C1 segment of cervical spinal cord (tissue), 14 donors: ENCODE measurements at places on chromosomes 6 and 20.

- no peak for DNase-seq
Observed at GRCh38 chr6:129860908-129861665, at the start of gene TMEM244. TMEM244 (minus strand) TSS chr6:129861315; CDS start chr6:129861188, 127 bp downstream.

DNA sequence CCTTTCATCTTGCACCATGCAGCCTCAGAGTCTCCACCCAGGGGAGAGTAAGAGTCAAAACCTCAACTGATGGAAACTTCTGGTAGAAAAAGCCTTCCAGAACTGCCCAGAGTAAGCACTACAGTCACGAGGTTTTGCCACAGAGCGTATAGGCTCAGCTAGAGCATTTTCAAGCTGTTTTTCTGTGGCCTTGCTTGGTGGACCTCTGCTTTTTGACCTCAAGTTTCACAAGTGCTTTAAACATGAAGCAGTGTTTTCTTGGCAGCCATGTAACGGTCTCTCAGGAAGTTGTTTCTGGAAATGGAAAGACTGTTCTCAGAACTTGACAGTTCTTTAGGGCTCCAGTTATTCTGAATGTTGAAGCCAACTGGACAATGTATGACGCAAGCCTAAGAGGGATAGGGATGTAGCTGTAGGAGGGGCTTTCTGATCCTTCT is 146.5 kb downstream of the ZDHHC14 start:
- DNase-seq: no peak

GRCh38 chr6:12483712-12484111 is 193.6 kb downstream of the EDN1 start:
- DNase-seq: no peak

- no peak for DNase-seq
Observed at GRCh38 chr6:130934848-130935585, 107.8 kb downstream of the SMLR1 start.

- peak; percentile 52 for DNase-seq
Observed at GRCh38 chr20:8131598-8132483, at the start of gene PLCB1. PLCB1 (plus strand) TSS chr20:8132266; CDS start chr20:8132652, 386 bp downstream.

GRCh38 chr6:5782783-5783547 is 223.8 kb downstream of the NRN1 start:
- no peak for DNase-seq

GRCh38 chr6:110329714-110330436 is 28.3 kb downstream of the METTL24 start:
- no peak for DNase-seq

DNA sequence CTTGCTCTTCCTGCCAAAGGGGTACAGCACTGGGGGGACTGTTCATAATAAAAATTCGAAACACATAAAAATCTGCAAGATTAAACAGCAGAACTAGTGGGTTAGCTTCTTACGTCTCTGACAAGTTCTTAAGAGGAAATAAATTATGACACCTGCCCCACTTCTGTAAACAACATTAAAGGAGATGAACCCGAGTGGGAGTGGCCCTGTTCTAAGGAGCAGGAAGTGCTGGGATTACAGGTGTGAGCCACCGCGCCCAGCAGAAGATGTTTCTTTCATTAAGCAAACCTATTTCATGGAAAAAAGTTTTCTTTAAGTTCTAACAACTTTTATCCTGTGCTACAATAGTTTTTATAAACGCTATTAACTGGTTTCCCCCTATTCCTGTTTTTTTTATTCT is 24.6 kb downstream of the USP45 start:
- no peak for DNase-seq

DNA sequence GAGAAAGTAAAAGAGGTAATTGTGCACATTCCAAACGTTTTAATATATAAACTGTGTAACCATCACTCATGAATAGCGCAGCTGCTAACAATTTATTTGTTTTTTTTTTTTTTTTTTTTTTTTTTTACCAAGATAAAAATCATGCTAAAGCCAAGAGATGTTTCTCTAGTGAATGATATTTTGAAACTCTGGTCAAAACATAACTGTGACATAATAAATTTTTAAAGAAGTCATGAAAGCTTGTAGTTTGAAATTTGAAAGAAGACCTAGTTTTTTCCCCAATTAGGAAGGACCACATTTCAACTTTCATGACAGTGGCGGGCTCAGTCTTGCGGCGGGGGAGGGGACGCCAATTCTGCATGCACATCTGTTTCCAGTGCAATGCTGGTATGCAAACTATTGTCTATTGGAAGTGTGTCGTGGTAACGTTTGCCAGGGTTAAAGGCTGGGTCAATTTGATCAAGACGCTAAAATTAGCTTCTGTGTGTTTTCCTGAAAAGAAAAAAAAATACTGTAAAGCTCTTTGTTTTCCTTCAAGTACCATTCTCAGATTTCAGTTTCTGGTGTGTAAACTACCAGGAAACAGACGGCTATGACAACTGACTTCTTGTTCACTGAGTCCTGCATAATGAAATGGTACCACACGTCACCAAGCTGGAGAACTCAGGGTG is 211.9 kb downstream of the FOXC1 start:
- DNase-seq: no peak

DNA sequence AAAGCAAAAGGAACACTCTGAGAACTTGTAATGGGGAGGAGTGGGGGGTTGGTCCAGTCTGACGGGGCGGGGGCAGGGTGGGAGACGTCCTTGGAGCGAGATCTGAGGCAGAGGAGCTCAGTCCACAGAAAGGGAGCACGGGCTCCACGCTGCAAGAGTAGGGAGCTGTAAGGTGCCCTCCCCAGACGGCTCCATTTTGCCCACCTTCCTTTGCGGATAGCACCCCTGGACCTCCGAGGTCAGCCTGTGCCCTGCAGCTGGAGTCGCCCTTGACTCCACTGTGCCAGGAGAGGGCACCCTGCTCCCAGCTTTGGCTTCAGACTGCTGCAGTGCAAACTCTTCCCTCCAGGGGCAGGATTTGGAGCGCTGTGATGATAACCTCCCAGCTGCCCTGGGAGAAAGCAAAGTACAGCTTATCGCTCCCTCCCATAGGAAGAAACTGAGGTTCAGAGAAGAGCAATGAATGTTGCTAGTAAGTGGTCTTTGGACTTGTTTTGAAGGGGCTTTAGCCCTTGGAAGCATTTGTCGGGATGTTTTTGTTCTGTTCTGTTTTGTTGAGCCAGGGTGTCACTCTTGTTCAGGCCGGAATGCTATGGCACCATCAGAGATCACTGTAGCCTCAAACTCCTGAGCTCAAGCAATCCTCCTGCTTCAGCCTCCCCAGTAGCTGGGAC is 9.5 kb upstream of the AHCY start:
- peak; percentile 81 for DNase-seq

GRCh38 chr6:111087871-111088667 is 766 bp downstream of the SLC16A10 start:
- no peak for DNase-seq

GRCh38 chr6:144334150-144334708 is 49.1 kb downstream of the UTRN start:
- DNase-seq: no peak

- no peak for DNase-seq
Observed at GRCh38 chr20:59033093-59033492, 958 bp upstream of the ATP5F1E start.
